ENCODE measurements at places on chromosomes 5 and 9.

DNA sequence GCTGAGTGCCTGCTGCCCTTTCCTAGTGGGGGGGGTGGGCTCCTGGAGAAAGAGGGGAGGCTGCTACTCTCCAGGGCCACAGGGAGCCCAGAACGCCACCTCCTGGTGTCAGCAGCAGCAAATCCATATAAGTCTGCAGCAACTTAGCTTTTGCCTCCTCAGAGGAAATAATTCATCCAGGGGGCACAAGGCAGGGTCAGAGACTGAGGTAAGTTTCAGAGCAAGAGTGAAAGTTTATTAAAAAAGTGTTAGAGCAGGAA lies 4.0 kb upstream of the CLPTM1L start:
- ATAC-seq: no peak

- ATAC-seq: no peak
These were observed 80.6 kb downstream of the COL23A1 start for GRCh38 chr5:178509491-178510057.

GRCh38 chr9:15077946-15078729 lies 167.9 kb upstream of the FREM1 start:
- no peak for ATAC-seq

DNA sequence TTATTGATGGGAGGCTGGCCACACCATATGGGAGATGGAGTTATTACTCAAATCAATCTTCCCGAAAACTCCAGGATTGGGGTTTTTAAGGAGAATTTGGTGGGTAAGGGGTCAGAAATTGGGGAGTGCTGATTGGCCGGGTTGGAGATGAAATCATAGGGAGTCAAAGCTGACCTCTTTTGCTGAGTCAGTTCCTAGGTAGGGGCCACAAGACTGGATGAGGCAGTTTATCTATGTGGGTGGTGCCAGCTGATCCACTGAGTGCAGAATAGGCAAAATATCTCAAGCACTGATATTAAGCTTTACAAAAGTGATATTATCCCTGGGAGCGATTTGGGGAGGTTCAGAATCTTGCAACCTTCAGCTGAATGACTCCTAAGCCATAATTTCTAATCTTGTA lies 75.7 kb upstream of the CLINT1 start:
- ATAC-seq: no peak

- ATAC-seq: no peak
These were observed 66.0 kb downstream of the ZNF366 start for GRCh38 chr5:72441094-72441723.

DNA sequence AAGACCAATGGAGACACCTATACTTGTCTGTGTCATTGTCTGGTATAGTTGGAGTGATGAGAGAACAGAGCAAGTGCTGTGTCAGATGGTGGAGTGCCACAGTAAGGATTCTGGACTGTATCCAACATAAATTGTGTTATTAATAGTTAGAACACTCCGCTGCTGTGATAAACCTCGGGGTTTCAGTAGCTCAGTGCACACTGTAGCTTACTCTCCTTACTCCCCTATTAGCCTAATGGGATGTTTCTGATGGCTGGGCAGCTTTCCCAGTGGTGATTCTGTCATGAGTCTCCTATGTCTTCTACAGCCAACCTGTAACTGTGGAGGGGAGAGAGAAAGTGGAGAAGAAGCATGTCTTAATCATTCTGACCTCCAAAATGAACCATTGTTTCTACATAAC lies 127.6 kb upstream of the PTCH1 start:
- no peak for ATAC-seq

GRCh38 chr9:4838189-4838546 lies 45.4 kb downstream of the RCL1 start:
- ATAC-seq: no peak

- ATAC-seq: no peak
These were observed 7.5 kb downstream of the NR2F1 start for GRCh38 chr5:93590493-93590892.

- ATAC-seq: no peak
These were observed 39.5 kb upstream of the NCS1 start for GRCh38 chr9:130132746-130133145.

GRCh38 chr5:74021126-74021525 lies 395.1 kb downstream of the ARHGEF28 start:
- ATAC-seq: no peak

- ATAC-seq: no peak
These were observed 251.8 kb upstream of the DMRT1 start for GRCh38 chr9:589723-590122.

DNA sequence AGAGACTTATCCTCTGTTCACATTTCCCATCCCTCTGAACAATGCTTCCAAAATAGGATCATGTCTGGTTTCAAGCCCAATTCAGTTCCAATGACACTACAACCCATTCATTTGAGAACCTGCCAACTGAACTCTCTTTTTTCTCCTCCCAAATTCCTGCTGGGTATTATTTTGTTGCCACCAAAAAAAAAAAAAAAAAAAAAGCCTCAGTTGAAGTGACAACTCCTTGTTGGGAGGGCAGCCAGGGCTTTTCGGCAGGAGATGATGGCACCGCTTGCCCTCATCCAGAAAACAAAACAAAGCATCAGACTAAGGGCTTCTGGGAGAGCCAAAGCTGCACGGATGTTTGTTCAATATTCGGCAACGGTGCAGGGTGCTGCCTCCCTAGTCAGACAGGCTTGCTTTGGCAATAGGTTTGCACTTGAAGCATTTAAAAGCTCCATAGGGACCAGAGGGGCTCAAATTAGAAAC lies 30.6 kb upstream of the TRIM32 start:
- ATAC-seq: no peak

- ATAC-seq: no peak
These were observed 29.6 kb downstream of the MAML1 start for GRCh38 chr5:179762079-179762780.

- ATAC-seq: no peak
These were observed 17.6 kb upstream of the LCP2 start for GRCh38 chr5:170315154-170315553.

GRCh38 chr5:136015003-136015375 lies 13.8 kb upstream of the TGFBI start:
- no peak for ATAC-seq

DNA sequence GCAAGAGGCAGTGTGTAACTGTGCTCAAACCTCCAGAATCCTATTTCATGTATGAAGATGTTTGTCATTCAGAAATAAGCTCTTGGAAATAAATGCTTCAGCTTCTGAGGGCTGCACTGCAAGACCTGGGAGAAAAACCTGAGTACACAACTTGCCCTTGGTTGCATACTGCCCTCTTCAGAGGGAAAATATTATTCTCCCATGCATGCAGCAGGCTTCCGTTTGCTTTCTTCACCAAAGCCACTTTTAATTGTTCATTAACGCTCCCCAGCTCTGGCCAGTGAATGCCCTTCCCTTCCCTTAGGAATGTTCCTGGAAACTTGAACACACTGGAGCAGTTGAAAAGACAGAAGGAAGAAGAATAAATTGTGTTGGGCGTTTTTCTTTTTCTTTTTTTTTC lies 2.5 kb upstream of the WHRN start:
- ATAC-seq: no peak

DNA sequence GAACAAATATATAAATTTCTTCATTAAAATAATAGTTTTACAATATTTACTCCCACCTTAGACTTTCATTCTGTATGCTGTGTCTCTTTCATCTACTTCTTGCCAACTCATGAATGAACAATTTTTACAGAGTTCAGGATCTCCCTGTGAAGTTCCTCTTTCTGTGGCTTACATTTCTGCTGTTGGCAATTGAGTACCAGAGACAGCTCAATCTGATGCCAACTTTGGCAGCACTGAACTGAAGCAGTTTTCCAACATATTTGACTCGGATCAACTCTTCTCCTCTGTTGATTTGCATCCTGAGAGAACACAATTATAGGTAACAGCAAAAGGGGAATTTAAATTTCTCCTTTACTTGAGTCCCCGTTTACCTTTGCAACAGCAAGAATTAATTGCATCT lies 1262.2 kb downstream of the EFNA5 start:
- no peak for ATAC-seq

GRCh38 chr9:99931155-99931840 lies 24.8 kb downstream of the STX17 start:
- ATAC-seq: no peak

- ATAC-seq: peak; percentile 63
These were observed 47.5 kb downstream of the UIMC1 start for GRCh38 chr5:176959051-176959450.

GRCh38 chr5:39608024-39608423 lies 183.2 kb upstream of the DAB2 start:
- ATAC-seq: no peak

- ATAC-seq: no peak
These were observed 161.5 kb downstream of the EBF1 start for GRCh38 chr5:158938200-158938599.

DNA sequence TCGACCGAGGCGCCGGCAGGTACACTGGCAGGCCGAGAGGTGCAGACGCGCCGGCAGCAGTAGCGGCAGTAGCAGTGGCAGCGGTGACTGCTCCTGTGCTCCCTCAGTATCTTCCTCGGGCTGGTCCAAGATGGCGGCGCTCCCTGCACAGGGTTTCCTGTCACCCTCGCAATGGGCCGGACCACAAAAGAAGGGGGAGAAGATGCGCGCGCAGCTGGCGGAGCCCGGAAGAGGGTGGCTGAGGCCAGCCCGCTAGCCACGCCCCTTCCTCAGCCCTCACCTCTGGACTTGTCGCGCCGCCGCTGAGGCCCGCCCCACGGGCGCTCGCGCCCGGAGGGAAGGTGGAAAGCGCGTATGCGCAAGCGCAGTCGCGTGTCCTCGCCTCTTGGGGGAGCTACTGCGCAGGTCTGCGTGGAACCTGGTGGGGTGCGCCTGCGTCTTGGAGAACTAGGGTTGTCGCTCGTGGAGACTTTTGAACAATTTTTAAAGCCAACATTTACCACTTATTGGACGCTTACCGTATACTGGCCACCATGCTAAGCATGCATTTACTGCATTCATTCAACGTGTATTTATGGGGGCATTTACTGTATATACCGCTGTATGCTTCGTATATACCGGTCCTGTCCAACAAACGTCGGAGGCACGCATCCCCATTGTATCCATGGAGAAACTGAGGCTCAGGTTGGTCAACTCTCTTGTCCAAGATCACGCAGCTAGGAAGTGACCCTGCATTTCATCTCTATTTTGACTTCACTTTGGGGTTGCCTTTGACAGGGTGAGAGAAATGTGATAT lies at the start of gene RAB14:
TSS of gene RAB14 (minus strand) at position 132 of the 796 bp plus-strand sequence. CDS start 8,457 bp downstream, outside the sequence.
- ATAC-seq: peak; percentile 93

GRCh38 chr9:85871008-85871407 lies 69.9 kb upstream of the NAA35 start:
- ATAC-seq: no peak

GRCh38 chr5:135232958-135233357 lies 166.1 kb downstream of the MACROH2A1 start:
- no peak for ATAC-seq
